Activated CD4-positive, alpha-beta memory T cell treated with anti-CD3 and anti-CD28 coated beads, Interleukin-2, amount 10 ng/mL, durations not matched to agents 7 days and 5 days (primary cell): ENCODE measurements at places on chromosomes 7 and 10. TPM values are rescaled to one million over a fixed set of nuclear protein-coding genes. Genes with fewer than 3 reads are reported as not detected.

The PRF1 gene
- 136 TPM for total RNA-seq

The LFNG gene
- total RNA-seq, result 105 TPM

The MBLAC1 gene
- total RNA-seq, result 4.1 TPM

The H2BK1 gene
- not detected for total RNA-seq

The ACTL6B gene
- not detected for total RNA-seq

The ZNF365 gene
- total RNA-seq, result 0.23 TPM

The SEMA3E gene
- total RNA-seq, result not detected

- DNase-seq, result no peak
Observed at GRCh38 chr10:127047878-127048238, 142.6 kb downstream of the DOCK1 start.

GRCh38 chr7:77157446-77157845 lies 35.0 kb downstream of the CCDC146 start:
- DNase-seq, result peak; percentile 21

- DNase-seq, result no peak
Observed at GRCh38 chr10:4405828-4406227, 420.2 kb upstream of the AKR1E2 start.

DNA sequence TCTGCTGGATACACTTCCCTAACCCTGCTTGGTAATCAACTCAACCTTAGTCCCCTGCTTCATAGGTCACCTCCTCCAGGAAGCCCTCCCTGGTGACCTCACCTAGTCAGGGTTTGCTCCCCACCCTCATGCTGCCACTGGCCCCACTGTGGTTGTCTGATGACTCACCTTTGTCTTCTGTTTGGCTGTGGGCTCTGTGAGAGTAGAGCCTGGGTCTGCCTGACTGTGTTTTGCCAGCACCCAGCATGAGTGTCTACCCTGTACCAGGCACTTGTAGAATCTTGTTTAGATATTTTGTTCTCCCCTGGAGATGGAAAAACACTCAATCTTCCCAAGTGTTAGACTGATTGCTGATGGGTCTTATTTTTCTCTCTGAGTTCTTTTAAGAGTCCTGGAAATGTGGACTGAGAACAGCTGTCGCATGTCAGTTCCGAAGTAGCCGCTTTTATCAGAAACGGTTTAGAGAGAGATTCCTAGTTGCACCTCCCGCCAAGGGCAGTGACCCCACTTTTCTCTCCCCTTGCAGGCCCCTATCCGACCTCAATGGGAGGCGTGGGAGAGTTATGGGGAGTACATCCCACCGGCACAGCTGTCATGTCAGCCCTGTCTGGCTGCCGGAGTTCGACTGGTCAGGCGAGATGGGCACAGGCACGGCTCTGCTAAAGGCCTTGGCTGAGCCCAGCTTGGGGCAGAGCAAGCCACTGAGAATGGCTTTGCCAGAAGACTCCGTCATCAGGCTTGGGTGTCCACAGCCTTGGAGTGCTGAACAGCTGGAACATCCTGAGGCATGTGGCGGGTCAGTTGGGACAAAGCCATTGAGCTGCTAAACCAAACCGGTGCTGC lies 134.3 kb downstream of the GRK5 start:
- DNase-seq, result peak; percentile 64

DNA sequence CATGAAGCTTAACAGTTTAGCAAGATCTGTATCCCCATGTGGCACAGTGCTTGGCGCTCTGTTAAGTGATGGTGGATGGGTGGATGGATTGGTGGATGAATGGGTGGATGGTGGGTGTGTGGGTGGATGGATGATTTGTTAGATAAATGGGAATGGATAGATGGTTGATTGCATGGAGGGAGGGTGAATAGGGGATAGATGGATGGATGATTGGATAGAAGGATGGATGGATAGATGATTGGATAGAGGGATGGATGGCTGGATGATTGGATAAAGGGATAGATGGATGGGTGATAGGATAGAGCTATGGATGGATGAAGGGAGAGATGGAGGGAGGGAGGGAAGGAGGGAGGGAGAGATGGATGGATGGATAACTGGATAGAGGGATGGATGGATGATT lies 229.7 kb downstream of the CUX1 start:
- no peak for DNase-seq

- DNase-seq, result no peak
Observed at GRCh38 chr10:4515721-4516120, 310.3 kb upstream of the AKR1E2 start.

DNA sequence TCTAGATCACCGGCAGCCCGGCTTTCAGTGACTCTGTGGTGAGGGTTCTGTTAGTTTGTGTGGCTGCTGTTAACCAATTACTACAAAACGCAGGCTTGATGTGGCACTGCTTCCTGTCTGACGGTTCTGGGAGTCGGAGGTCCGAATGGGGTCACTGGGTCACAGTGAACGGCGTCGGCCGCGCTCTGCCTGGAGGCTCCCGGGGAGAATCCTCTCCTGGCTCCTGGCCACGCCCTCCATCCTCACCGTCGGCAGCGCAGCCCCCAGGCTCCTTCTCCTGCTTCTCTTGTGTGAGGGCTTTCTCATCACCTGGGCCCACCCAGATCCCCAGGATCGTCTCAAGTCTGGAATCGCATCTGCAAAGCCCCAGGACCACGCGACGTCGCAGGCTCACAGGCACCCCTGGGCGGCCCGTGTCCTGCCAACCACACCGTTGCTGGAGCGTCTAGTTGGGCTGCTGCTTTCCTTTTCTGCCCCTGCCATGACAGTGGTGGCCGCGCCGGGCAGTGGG lies 31.8 kb upstream of the NKX6-2 start:
- no peak for DNase-seq

GRCh38 chr10:1117651-1118050 lies 61.5 kb downstream of the WDR37 start:
- DNase-seq, result peak; percentile 15

DNA sequence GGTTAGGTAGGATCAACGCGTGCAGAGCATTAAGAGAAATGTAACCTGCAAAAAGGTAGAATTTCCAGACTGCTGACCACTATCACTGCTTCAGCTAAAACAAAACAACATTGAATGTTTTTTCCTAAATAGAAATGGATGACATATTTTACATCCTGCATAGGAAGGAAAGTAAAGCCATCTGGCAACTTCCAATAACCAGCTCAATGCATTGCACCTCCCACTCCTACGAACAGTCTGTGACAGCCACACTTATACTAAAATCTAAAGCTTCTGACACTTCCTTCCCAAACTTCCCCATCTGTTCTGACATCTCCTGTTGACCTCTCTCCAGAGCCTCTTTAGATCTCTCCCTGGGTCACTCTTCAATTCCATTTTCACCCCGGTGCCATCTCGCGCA lies 47.1 kb downstream of the NRCAM start:
- no peak for DNase-seq

- no peak for DNase-seq
Observed at GRCh38 chr10:93852476-93853095, 41.2 kb upstream of the SLC35G1 start.

DNA sequence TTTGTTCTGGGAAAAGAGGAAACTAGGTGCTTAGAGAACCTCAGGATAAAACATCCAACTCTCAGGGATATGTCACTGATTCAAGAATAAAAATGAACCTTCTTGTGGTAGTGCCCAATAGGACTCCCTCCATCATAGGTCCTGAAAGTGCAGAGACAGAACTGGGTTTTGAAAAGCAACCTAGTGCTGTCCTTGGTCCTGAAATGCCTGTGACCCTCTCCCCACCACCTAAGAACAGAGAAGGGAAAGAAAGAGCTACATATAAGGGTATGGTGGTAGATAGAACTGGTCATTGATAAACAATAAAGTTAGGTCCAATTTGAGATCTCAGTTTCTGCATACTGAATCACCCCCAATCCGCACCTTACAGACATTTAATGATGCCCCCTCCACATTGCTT lies 953.3 kb downstream of the XPNPEP1 start:
- no peak for DNase-seq

- no peak for DNase-seq
Observed at GRCh38 chr10:8074881-8075280, 20.4 kb downstream of the GATA3 start.

GRCh38 chr7:121337398-121337797 lies 8.6 kb downstream of the WNT16 start:
- DNase-seq, result no peak
